Activated CD8-positive, alpha-beta memory T cell treated with anti-CD3 and anti-CD28 coated beads for 1 hour (primary cell): ENCODE measurements at places on chromosomes 16 and 17.

- no peak for DNase-seq
Observed at GRCh38 chr16:3878610-3879009, 1.9 kb downstream of the CREBBP start.

GRCh38 chr17:3983606-3984484 is 19.6 kb upstream of the ATP2A3 start:
- DNase-seq = no peak

- DNase-seq = no peak
Observed at GRCh38 chr16:31423801-31424200, 4.4 kb downstream of the COX6A2 start.

GRCh38 chr16:87952751-87953150 is 1.5 kb downstream of the BANP start:
- DNase-seq = no peak

DNA sequence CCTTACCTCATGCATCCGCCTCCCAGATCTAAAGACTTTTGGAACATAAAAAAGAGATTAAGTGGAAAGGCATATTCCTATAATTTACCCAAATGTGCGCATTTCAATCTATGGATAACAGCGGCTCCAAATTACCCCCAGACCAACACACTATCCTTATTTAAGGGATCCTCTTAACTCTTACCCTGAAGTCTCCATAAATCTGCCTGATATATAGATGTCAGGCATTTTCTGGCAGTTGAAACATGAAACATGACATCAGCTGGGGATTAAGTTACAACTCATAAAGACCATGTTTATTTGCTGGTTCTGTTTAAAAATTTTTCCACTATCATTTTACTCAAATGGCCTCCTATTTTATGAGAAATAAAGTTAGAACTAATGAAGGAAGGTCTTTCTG is 478.5 kb upstream of the SALL1 start:
- no peak for DNase-seq

- peak; percentile 60 for DNase-seq
Observed at GRCh38 chr17:80008383-80008840, 27.3 kb downstream of the TBC1D16 start.

- no peak for DNase-seq
Observed at GRCh38 chr16:483341-484075, 44.0 kb upstream of the CAPN15 start.

DNA sequence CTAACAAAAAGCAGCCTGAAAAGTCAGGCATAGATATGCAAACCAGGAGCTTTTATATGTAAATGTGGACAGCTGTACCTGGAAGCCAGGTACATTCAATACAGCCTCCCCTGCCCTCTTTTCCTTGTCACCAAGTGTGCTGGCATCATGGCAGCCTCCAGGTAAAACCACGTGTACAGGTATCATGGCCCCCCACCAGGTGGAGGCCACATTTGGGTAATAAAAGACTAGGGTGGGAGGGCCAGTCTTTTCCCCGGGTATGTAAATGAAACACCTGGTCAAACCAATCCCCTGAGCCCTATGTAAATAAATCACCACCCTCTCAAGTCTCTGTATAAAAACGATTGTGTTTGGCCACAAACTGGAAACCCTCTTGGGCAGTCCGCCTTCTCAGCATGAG is 226.4 kb upstream of the GOT2 start:
- DNase-seq = no peak

- DNase-seq = no peak
Observed at GRCh38 chr16:14448879-14449278, 181.2 kb downstream of the PARN start.

- DNase-seq = no peak
Observed at GRCh38 chr16:70160821-70161220, 12.8 kb upstream of the CLEC18C start.

DNA sequence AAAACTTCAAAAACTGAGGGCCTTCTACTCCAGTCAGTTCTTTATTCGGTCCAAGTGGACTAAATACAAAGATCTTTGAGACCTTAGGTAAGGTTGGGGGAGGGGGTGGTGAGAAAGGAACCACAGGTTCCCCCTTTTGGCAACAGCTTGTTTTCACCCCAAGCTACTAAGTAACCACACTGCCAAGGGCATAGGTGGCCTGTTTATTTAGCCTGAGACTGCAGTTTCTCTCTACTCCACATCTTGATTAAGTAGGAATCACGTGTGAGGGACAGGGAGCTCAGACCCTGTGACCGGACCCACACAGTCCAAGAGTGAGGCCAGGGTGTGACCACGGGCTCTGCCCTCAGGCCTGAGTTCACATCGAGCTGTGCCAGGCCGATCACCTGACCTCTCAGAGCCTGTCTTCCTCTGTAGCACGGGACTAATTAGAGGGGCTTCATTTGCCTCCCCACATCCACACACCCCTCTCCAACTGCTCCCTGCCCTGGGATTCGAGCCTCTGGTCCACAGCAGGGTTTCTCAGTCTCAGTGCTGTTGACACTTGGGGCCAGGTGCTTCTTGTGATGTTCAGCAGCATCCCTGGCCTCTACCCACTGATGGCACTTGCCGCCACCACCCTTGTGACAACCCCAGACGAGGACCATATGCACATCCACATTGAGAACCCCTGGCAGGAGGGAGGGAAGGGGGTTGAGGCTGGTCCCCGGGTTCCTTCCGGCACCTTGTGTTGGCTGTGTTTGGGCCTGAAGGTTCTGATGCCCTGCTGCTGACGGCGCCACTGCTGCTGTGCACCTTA is 17.8 kb downstream of the ST6GALNAC2 start:
- DNase-seq = no peak

- no peak for DNase-seq
Observed at GRCh38 chr17:66364990-66365490, 62.6 kb downstream of the PRKCA start.

DNA sequence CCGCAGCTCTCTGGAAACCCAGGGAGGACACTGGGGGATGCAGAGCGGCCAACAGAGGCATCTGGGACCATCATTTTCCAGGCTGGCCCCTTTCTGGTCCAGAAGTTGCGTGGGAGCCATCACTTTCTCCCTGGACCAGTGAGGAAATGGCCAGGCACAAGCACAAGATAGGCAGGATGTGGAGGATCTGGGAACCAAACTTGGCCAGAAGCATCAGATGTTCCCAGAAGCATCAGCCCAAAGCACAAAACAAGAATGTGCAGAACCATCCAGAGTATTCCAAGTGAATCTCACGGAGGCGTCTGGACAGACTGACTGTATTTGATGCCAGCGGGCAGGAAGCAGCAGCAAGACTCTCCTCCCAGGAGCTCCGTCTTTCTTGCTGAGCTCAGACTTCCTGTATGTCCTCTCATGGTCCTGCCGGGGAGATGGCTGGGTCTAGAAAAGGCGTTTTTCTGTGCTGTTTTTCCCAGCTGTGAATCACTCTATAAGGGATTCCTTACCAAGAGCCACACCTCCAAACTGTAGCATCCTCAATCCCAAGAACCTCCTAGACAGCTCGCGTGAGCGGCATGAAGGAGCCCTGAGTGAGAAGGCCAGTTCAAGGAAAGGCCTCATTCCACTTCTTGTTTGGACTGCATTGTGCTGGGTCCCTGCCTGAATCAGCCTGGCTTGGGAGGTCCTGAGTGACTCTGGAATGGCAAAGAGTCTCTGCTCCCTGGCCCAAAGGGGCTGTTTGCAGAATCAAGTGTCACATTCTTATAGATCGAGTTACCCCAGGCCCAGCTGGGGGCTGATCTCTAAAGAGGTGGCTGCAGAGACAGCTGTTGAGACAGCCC is 49.5 kb upstream of the MTSS2 start:
- no peak for DNase-seq

DNA sequence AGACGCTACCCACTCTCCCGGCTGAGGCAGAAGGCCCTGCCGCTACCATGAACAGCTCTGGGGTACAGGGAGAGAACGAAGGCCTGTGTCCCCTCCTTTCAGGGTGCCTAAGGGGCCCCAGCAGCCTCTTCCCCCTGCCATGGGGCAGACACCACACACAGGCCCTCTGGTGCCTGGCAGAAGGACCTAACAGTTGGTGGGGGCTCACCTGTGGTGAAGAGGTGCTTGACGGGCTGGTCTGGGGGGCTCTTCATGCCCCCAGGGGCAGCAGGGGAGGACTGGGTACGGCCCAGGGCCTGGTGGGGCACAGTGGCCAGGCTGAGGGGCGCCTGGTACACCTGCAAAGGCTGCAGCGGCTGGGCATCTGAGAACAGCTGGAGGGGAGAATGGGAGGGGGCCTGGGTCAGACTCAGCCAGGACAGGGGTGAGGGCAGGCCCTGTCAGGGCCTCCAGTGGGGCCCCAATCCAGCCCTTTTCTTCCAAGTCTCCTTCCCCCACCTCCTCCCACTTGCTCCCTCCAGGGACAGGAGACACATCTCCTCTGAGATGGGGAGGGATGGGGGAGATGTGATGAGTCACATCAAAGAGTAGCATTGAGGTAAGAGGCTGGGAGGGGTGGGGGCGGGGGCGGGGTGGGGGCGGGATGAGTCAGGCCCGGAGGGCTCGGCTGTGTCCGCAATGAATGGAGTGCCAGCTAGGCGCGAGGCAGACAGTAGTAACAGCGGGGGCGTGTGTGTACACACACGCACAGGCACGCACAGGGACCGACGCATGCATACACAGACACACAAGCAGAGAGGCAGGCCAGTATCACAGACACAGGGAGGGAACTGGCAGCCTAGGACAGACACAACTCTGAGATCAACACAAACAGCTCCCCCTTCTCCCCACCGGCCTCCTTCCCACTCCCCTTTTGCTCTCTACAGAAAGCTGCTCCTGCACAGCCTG is 16.1 kb downstream of the G6PC3 start:
- no peak for DNase-seq

GRCh38 chr17:67183531-67183930 is 61.5 kb downstream of the HELZ start:
- no peak for DNase-seq

DNA sequence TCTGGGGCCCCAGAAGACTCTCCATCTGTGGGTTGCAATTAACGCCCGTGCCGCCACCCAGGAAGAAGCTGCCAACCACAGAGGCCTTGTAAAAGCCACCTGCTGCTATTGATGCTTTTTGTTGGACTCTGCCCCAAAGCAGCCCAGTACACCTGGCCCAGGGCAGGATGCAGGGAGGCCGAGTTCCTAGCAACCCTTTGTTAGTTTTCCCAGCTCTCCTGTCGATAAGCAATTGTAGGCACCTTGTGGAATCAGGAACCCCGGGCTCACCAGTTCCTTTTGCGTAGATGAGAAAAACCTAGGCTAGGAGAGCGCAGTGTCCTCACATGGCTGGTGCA is 103.3 kb downstream of the ABCC6 start:
- DNase-seq = no peak

DNA sequence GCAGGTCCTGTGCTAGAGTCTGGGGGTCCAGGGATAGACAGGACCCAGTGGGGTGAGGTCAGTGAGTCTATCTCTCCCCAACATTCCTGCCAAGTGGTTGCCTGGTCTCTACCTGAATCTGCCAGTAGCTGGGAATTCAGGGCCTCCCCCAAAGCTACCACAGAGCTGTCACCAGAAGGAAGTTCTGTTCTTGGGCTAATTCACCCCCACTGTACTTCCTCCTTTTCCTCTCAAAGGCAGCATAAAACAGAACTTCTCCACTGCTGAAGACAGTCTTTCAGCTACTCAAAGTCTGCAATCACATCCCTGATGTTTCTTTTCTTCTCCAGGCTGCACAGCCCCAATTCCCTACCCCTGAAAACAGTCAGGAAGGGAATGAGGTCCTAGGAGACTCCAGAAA is 8.7 kb downstream of the CAMTA2 start:
- DNase-seq = no peak

DNA sequence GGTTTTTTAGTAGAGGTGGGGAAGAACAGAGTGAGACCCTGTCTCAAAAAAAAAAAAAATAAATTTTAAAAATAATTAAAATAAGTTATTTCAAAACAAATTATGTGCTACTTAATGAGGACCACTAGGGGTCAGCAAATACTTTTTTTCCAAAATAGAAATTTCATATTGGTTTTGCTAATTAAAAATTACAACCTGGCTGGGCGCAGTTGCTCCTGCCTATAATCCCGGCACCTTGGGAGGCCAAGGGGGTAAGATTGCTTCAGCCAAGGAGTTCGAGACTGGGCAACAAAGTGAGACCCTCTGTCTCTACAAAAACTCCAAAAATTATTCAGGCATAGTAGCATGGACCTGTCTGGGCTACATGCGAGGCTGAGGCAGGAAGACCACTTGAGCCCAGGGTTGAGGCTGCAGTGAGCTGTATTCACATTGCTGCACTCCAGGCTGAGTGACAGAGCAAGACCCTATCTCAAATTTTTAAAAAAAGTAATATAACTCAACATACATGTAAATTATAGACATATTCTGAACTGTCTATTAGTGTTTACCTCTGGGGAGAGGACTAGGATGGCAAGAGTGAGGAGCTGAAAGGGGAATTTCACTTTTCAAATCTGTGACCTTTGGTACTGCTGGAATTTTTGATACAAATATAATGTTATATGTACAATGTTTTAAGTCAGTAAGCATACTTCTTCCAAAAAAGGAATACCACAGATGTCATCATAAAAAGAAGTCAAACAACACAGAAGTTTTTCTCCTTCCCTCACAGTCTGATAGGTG is 8.1 kb downstream of the MEIOB start:
- no peak for DNase-seq

GRCh38 chr17:72952641-72953315 is 139.7 kb downstream of the SLC39A11 start:
- no peak for DNase-seq

GRCh38 chr16:86578061-86578599 is at the start of gene FOXL1:
TSS of gene FOXL1 (plus strand) at chr16:86578549. CDS start at chr16:86578724, 175 bp downstream.
- DNase-seq = no peak

DNA sequence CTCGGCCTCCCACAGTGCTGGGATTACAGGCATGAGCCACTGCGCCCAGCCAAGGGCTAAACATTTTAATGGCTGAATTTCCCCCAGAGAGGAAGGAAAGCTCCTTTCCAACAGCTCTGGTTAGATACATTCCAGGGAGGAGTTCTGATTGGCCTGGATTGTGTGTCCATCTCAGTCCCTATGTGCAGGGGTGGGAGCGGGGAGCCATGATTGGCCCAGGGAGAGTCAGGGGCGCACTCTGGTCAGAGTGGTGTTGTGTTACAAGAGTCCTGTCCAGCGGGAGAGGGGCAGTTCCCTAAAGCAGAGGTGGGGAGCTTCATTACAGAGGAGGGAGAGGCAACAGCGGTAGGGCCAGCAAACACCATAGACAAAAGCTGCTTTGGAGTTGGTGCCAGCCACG is 75.0 kb downstream of the RAP1GAP2 start:
- no peak for DNase-seq
